ENCODE measurements at places on chromosomes 2 and 18. TPM values are rescaled to one million over a fixed set of nuclear protein-coding genes. Genes with fewer than 3 reads are reported as not detected.

The RTN4 gene
- total RNA-seq = 120 TPM

The UGT1A7 gene
- total RNA-seq = not detected

The GPD2 gene
- 72.2 TPM for total RNA-seq

The KIAA1328 gene
- 2.5 TPM for total RNA-seq

The SIX3 gene
- not detected for total RNA-seq

The MC4R gene
- 0.45 TPM for total RNA-seq

The IGFBP5 gene
- total RNA-seq = 374 TPM

The OR6B2 gene
- total RNA-seq = not detected

The MPHOSPH10 gene
- 21.6 TPM for total RNA-seq

The OTOS gene
- not detected for total RNA-seq

The CCDC74B gene
- 49.5 TPM for total RNA-seq

The TRPM8 gene
- total RNA-seq = 7.6 TPM

The GKN1 gene
- not detected for total RNA-seq

The GREB1L gene
- 2.7 TPM for total RNA-seq

The HDLBP gene
- 324 TPM for total RNA-seq

The MRPS5 gene
- 44.5 TPM for total RNA-seq

The SCN9A gene
- total RNA-seq = 3.9 TPM

The ACTR1B gene
- total RNA-seq = 31.4 TPM

The PRKD3 gene
- 10.0 TPM for total RNA-seq

The SSB gene
- 117 TPM for total RNA-seq

The POTEJ gene
- total RNA-seq = not detected

The CIB4 gene
- total RNA-seq = not detected

Measured in H4 (cell line).